Fibroblast of skin of right quadriceps (primary cell): ENCODE measurements at places on chromosomes 7 and 10.

DNA sequence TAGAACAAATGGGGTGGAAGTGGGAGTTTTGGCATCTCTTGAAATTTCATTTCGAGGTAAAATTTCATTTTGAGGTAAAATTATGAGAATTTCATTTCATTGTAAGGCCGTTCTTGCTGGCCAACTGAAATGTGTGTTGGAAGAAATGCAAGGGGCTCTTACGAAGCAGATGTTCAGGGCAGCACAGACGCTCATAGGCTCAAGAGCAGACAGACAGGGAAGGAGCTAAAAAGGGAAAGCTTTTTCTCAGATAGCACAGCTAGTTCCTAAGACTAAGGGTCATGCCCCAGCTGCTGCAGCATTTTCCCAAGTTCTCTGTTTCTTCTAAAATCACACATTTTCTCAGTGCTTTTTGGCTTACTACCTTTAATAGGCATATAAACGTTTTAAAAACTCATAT lies 65.1 kb upstream of the SFMBT2 start:
- DNase-seq = no peak

DNA sequence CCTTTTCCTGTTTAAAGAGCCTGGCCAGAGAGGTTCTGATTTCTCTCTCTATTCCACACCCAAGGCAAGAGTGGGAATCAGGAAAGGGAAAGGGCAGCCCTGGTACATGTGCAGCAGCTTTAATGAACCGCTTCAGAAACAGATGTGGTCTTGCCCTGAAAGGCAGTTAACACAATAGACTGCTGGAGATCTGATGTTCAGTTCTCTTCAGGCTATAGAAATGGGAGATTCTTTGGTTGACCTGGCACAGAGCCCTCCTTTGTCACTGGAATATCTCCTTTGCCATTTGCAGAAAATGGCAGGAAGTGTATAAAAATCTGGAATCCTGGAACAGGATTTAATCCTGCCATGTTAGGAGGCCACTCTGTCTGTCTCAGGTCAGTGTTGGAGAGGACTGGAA lies 36.3 kb upstream of the EXOC6 start:
- no peak for DNase-seq

- no peak for DNase-seq
Observed at GRCh38 chr10:79930751-79931150, 18.2 kb downstream of the SFTPD start.

DNA sequence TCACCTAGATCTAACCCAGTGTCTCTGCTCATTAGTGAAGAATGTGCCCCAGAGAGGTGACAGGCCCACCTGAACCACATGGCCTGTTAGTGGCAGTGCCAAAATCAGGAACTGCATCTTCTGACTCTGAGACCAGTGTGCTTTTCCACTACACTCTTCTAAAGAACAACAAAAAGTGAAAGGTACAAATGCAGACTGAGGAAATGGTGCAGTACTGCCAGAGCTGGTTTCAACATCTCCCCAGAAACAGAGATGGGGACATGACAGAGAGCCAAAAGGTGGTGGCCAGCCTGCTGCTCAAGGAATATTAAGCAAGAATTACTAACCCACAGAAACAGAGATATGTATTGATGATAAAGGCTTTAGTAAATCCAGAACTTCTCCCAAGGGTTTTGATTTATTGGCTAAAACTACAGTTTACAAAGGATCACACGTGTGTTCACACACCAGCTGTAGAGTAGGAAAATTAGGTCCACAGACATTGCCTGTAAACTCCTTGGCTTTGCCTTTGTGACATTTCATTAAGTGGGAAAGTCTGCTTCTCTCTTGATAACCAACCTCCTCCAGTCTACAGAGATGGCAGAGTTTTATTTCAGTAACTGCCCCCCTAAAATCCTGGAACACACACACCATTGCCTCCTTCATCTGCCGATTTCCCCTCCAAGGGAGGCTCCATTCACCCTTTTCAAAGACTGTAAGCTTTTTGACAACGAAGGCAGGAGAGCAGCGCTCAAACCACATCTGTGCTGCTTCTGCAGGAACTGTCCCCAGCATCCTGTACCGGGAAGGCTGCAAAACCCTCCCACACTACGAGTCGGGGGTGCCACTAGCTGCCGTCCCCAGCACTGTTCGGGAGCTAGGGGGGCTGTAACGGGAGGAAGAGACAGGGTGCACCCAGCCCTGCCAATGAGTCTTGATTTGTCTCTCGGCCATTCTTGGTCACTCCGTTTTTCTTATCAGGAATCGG lies 29.8 kb downstream of the GSDME start:
- DNase-seq = no peak

- DNase-seq = no peak
Observed at GRCh38 chr10:52949899-52950298, 177.3 kb upstream of the MBL2 start.
